Left renal cortex interstitium (tissue), 4 donors: ENCODE measurements at places on chromosomes 6 and 20.

DNA sequence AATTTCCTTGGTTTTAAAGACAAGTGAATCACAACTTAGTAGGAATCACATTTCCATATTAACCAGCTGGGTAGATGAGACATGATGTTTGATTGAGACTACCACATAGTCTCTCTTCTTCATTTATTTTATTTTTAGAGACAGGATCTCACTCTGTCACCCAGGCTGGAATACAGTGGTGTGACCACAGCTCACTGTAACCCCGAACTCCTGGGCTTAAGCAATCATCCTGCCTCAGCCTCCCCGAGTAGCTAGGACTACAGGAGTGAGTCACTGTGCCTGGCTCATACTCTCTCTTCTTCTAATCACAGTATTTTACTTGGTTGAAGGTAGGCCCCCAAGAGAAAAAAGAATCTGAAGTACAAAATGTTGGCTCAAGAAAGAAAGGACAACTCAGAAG lies 80.2 kb upstream of the ASF1A start:
- no peak for DNase-seq

- DNase-seq, result no peak
These were observed 123.3 kb downstream of the NFATC2 start for GRCh38 chr20:51419231-51419630.

GRCh38 chr6:81263531-81264168 lies 488.8 kb downstream of the TENT5A start:
- no peak for DNase-seq

GRCh38 chr6:37982317-37982716 lies 162.8 kb downstream of the ZFAND3 start:
- no peak for DNase-seq

- DNase-seq, result no peak
These were observed 132.4 kb upstream of the ARMC2 start for GRCh38 chr6:108715832-108716231.

DNA sequence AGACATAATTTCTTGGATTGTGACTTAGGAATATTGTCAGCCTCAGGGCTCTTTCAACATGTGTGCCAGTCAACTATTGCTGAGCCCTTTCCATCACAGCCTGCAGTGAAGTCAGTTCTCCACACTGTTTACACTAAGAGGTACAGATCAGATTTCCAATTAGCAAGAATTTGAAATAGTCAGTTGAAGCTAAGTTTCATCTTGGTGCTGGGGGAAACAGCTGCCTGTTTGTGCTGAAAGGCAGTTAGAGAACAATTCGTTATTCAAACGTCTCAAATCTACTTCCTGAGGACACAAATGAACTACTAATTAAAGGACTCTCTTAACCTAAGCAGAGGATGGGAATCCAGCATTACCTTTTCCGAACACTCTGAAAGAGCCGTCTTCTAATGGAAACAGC lies 25.9 kb downstream of the ADGRF1 start:
- DNase-seq, result no peak

DNA sequence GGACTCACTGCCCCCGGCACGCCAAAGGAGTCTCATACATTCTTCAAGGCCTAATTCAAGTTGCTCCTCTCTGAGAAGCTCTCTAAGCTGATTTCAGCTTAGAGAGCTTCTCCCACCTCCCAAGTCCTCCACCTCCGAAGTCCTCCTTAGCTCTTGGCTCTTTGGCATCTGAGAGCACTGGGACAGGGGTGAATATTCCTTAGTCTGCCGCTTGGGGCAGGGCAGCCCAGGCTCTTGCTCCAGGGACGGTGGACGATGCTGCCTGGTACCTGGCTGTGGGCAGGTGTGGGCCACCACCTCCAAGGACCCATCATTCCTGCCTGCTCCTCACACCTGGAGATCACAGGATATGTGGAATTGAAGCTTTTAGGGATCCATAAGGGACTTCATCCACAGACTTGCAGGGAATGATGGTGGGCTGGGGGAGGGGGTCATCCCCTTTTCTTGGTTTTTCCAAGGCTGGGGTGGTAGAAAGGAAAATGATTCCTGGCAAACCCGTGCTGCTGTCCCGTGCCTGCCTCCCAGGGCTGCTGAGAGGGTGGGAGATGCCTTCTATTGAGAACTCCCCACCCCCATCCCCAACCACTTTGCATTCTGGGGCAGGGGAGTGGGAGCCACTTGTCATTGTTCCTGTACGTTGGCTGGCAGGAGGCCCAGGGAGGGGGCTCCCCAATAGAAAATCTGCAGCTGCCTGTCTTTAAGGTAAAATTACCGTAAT lies 57.4 kb downstream of the ARHGAP40 start:
- no peak for DNase-seq

DNA sequence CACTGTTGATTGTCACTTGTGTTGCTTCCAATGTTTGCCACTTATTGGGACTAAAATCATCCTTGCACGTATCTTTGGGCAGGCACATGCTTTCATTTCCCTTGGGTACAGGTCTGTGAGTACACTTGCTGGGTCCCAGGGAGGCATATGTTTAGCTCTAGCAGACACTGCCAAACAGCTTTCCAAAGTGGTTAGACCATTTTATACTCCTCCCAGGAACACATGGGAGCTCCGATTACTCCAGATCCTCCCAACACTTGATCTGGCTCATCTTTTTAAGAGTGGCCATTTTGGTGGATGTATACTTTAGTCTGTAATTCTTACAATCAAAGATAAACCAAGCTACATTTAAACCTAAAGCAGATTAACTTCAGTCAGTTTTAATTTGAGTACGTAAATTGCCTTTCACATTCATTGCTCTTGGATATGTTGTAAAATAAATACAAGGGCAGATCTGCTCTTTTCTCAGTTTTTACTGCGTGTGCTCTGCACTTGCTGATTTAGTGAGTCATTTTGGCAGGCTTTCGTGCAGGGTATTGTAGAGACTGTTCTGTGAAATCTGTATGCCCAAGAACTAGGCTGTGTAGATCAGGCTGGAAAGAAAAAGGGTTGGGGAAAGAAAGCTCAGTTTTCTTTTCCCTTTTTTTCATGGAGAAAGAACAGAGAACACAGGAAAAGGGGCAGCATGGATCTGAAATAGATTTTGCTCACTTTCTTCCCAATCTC lies 19.5 kb downstream of the SLC22A1 start:
- DNase-seq, result no peak

DNA sequence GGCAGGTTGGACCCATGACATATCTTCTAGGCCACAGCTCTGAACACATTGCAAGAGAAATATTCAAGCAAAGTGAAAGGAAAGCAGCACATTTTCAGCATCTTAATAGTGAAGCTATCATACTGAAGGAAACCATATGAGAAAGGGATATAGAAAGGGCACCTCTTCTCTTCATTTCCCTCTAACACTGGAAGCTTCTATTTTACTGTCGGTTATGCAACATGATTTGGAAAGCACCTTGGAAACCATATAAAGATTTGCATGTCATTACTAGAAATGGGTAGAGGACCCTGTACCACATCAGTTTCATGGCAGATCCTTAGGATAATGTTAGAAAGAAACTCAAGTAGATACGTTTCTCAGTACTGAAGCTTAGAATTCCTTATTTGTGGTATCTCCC lies 70.5 kb upstream of the HMGN3 start:
- no peak for DNase-seq

GRCh38 chr6:157982563-157983405 lies 1.1 kb downstream of the SYNJ2 start:
- DNase-seq, result no peak

DNA sequence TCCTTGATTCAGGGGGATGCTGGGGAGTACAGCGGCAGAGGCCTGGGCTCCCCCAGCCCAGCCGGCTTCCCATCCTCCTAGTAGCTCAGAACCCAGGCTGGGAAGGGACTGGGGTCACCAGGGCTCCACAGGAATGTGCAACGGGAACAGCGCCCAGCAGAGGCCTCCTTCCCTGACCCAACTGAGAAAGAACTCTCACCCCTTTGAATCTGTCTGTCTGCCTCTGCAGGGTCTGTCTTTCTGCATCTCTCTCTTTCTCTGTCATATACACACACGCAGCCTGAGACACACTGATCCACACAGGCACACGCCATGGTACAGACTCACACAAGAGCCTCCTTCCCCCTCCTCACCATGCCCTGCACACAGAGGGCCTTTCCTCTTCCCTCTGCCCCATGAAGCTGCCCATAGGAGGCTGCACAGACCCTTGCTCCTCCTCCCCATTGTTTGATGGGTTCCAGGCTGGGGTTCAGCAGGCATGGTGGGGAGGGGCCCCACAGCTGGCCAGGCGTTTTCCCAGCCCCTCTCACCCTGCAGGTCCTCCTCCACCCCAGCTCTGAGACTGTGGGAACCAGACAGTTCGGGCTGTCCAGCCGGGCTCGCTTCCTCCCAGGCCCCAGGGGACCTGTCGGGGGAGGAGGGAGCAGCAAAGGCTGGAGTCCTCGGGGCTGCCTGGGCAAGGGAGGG lies 2.8 kb downstream of the FOXS1 start:
- DNase-seq, result peak; percentile 69

DNA sequence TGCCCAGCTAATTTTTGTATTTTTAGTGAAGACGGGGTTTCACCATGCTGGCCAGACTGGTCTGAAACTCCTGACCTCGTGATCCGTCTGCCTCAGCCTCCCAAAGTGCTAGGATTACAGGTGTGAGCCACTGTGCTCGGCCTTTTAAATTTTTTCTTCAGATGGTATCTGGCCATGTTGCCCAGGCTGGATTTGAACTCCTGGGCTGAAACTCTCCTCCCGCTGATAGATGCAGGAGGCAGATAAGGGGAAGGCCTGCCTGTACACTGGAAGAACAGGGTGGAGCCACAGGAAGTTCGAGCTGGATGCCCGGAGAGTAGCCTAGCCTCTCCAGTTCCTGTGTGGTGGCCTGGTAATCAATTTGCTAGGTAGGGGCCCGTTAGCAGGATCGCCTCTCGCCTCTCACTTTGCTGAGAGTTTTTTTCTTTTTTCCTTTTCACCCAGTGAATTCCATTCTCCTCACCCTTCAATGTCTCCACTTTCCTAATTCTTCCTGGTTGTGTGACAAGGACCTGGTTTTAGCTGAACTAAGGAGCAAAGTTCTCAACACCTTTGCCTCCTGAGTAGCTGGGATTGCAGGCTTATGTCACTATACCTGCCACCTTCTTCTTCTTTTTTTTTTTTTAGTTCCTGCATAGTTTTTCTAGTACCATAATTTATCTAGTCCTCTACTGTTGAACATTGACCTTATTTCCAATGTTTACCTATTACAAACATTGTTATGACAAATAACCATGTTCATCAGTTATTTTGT lies 19.4 kb upstream of the ITCH start:
- DNase-seq, result no peak
